ENCODE measurements at places on chromosomes 3 and 15.

DNA sequence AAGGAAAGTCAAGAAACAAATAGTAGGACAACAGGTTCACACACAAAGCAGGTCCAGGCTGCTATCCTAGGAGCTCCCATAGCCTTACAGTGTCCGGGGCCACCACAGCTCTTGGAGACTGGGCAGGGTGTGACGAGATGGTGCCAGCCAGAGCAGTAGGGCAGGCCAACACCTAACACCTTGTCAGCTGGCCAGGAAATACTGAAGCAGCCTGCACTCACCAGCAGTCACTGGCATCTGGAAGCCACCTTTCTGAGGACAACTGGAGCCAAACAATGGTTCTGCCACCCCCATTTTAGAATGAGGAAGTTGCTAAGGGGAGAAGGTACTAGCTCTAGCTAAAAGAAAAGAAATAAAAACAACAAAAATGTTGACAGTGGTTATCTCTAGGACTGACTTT is 47.2 kb downstream of the CCDC12 start:
- DNase-seq, result no peak

DNA sequence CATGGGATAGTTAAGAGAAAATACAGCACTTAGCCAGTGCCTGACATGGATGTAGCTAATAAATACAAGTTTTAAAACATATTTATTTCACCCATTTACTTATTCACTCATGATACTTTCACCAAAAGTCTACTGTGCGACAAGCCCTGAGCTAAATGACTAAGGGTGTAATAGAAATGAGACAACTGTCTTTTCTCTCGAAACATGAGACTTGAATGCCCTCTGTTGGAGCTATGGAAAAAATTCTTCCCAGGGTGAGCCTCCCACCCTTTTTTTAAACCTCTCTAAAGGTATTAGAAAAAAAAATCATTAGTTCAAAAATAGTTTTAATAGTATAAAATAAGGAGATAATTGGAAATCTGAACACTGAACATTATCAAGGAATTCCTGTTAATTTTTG is 24.3 kb upstream of the RPL14 start:
- no peak for DNase-seq

DNA sequence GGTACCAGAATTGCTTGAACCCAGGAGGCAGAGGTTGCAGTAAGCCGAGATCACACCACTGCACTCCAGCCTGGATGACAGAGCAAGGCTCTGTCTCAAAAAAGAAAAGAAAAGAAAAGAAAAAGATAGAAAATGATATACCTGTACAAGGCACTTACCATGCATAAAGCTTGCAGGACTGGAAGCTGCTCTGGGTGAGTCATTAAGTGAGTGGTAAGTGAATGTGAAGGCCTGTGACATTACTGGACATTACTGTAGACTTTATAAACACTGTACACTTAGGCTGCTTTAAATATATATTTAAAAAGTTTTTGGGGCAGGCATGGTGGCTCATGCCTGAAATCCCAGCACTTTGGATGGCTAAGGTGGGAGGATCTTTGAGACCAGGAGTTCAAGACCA is 99.2 kb downstream of the SLMAP start:
- no peak for DNase-seq

DNA sequence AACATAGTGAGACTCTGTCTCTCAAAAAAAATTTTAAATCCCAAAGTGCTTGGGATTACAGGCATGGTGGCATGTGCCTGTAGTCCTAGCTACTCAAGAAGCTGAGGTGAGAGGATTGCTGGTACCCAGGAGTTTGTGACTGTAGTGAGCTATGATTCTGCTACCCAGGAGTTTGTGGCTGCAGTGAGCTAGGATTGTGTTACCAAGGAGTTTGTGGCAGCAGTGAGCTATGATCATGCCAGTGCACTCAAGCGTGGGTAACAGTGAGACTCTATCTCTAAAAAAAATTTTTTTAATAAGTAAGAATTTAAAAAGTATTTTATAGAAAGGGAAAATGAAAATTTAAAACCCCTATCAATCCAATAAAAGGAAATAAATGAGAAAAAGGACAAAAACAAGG is 69.5 kb downstream of the FAIM start:
- no peak for DNase-seq

DNA sequence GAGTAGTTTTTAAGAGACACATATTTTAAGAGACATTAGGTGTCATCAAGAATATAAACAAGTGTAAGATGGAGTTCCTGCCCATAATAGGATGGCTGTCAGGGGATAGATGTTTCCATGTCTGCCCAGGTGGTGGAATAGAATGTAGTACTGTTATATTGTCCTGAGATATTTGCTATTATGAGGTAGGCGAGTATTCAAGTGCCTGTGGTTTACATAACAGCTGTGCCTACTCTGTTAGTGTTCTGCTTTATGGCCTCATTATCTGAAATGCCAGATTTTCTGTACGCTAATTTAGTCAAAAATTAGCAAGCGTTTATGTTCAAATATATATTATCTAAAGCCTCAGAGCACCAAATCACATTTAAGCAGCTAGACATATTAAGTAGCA is 360.2 kb upstream of the ROPN1 start:
- DNase-seq, result peak; percentile 31

GRCh38 chr3:160226026-160226907 is 1.0 kb downstream of the C3orf80 start:
- no peak for DNase-seq

GRCh38 chr3:132911741-132912415 is 126.3 kb upstream of the TMEM108 start:
- no peak for DNase-seq

DNA sequence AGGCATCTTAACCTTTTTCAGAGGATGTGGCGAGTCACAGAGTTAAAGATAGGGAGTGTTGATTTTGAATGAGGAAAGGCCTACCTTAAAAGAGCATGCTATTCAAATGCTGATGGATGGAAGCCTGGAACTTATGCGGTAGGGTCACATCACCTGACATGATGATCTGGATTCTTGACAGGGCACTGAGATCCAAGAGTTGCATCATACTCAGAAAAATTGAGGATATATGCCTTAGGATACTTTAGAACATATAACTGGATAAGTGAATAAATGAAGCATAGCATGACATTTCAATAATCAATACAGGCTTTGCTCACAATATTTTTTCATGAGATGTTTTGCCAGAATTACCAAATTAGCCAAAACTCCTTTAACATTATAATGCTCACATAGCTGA is 20.1 kb upstream of the SECISBP2L start:
- no peak for DNase-seq
